Lower leg skin (tissue), 4 donors: ENCODE measurements at places on chromosomes 6 and 20. TPM values are rescaled to one million over a fixed set of nuclear protein-coding genes. Genes with fewer than 3 reads are reported as not detected.

DNA sequence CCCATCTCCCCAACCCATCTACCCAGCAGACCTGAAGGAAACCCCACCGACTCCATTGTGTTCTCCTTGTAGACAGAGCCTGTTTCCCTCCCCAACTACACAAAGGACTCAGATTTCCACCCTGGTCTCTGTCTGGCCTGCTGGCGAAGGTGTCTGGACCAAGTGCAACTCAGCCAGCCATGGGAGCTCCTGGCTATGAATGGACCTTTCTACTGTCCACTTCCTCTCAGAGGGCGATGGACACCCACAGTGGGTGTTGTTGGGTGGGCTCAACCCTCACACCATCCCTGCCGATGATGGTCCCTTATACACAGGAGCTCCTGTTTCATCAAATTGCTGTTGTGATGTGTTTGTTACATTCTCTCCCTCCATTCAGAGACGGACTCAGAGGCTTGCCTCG is 112.5 kb upstream of the PHACTR3 start:
- peak; percentile 69 for DNase-seq

- DNase-seq: no peak
Observed at GRCh38 chr6:79750806-79751205, 119.7 kb downstream of the SH3BGRL2 start.

GRCh38 chr6:42091718-42092023 is 41.3 kb downstream of the TAF8 start:
- DNase-seq: no peak

DNA sequence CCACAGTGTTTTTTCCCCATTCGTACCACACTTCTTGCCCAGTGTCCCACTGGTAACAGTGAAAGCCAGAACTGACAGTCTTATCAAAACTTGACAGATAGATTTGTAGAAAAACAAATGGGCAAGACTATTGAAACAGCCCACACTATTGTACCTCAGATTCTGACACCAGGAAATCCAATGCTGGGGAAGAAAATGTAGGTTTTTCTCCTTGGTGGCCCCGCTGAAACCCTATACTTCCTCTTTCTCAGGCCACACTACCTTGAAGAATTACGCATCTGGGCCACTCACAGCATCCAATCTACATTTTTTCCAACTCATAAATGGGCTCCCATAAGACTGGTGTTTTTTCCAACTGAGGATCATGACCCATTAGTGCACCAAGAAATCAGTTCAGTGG is 90.9 kb upstream of the HDDC2 start:
- no peak for DNase-seq

GRCh38 chr20:33689973-33690372 is 3.8 kb upstream of the E2F1 start:
- DNase-seq: no peak

GRCh38 chr6:82385546-82385945 is 21.9 kb downstream of the TPBG start:
- no peak for DNase-seq

Gene BEND6
- 0.27 TPM for total RNA-seq
